ENCODE measurements at places on chromosomes 11 and 22.

DNA sequence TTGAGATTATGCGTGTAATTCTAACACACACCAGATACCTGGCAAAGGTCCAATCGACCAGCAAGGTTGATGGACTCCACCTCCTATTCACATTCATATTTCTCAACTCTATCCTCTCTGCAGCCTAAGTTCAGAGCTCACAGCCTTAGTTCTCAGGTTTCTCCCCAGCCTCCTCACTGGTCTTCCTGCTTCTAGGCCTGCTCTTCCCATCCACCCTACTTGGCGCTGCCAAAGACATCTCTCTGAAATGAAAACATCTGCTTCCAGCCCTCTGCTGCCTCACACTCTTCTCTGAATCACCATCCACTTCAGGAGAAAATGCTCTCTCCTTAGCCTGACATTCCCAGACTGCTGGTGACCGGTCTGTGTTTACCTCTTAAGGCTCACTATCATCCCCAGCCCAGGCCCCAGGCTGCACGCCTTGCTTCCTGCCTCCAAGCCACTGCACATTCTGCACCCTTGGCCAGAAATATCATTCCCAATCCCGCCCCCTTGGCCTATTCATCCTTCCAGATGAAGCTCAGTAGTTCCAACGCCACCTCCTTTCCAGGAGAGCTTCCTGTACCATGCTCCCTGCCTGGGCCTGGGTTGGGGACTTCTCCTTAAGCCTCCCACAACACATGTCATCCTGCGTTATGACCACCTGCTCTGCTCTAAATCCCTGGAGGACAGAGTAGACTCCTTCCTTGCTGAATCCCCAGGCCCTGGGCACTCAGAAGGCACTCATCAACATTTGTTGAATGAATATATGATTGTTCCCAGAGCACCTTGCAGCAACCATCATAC is 3.5 kb downstream of the ARRB1 start:
- peak overlapping the region; percentile 88 for H3K27ac ChIP-seq
- no peak for DNase-seq
- no peaks in the 10 kb centered on the region for H3K27me3 ChIP-seq
- peaks cover 89% of the 10 kb centered on the region for H3K4me1 ChIP-seq
- H3K36me3 ChIP-seq: peaks cover 24% of the 10 kb centered on the region

GRCh38 chr22:36985211-36985889 is 33.9 kb downstream of the TST start:
- H3K36me3 ChIP-seq: peaks cover 5% of the 10 kb centered on the region
- H3K27me3 ChIP-seq: peaks cover 20% of the 10 kb centered on the region
- H3K27ac ChIP-seq: no peak overlapping the region

DNA sequence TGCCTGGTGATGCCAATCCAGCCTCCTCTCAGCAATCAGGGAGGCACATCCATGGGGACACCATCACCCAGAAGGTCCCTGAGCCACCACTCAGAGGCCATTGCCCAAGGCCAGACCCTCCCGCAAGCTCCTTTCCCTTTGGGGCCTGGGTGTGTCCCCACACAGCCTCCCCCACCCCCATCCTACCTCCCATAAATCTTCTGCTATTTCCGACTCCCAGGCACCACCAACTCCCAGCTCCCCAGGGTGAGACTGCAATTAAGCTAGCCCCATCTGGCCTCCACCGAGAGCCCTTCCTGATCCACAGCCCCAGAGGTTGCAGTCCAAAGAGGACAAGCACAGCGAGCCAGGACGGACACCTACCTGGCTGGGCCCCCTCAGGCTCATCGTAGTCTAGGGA is 6.3 kb downstream of the ARHGAP1 start:
- no peak overlapping the region for H3K27ac ChIP-seq
- DNase-seq: no peak
- peaks cover 34% of the 10 kb centered on the region for H3K36me3 ChIP-seq
- peaks cover 31% of the 10 kb centered on the region for H3K4me1 ChIP-seq
- no peaks in the 10 kb centered on the region for H3K27me3 ChIP-seq
- H3K4me3 ChIP-seq: no peak overlapping the region

- peaks cover 2% of the 10 kb centered on the region for H3K27me3 ChIP-seq
- peaks cover 50% of the 10 kb centered on the region for H3K4me1 ChIP-seq
- H3K36me3 ChIP-seq: no peaks in the 10 kb centered on the region
- H3K27ac ChIP-seq: peak overlapping the region; percentile 63
- DNase-seq: no peak
Observed at GRCh38 chr11:18669219-18669596, 29.4 kb upstream of the TMEM86A start.

Data from activated CD8-positive, alpha-beta T cell treated with anti-CD3 and anti-CD28 coated beads, Interleukin-2, amount 10 ng/mL, durations not matched to agents 7 days and 5 days (primary cell).